ENCODE measurements at places on chromosomes 16 and 17. TPM values are rescaled to one million over a fixed set of nuclear protein-coding genes. Genes with fewer than 3 reads are reported as not detected.

The SERPINF2 gene
- total RNA-seq: 5.2 TPM

The MPP3 gene
- 15.2 TPM for total RNA-seq

The GAST gene
- total RNA-seq: not detected

The TBC1D3I gene
- total RNA-seq: 0.21 TPM

The ASGR2 gene
- total RNA-seq: 0.07 TPM

The PDIA2 gene
- 0.15 TPM for total RNA-seq

The NPIPB9 gene
- 1.3 TPM for total RNA-seq

The TBC1D26 gene
- total RNA-seq: not detected

The STAC2 gene
- 7.8 TPM for total RNA-seq

The GPT2 gene
- total RNA-seq: 10.3 TPM

The OR2C1 gene
- total RNA-seq: not detected

The RAMP2 gene
- total RNA-seq: 1.2 TPM

The NR1D1 gene
- total RNA-seq: 10.6 TPM

The MEFV gene
- 0.02 TPM for total RNA-seq

The PRSS33 gene
- total RNA-seq: 0.06 TPM

The ZFPM1 gene
- 6.7 TPM for total RNA-seq

The IQCK gene
- total RNA-seq: 8.6 TPM

The DPEP2 gene
- not detected for total RNA-seq

The HYDIN gene
- total RNA-seq: 0.45 TPM

The KRTAP2-1 gene
- not detected for total RNA-seq

The COPRS gene
- 153 TPM for total RNA-seq

The TLCD3B gene
- total RNA-seq: 0.23 TPM
